Spinal cord (tissue), 10 donors: ENCODE measurements at places on chromosomes 4 and X. TPM values are rescaled to one million over a fixed set of nuclear protein-coding genes. Genes with fewer than 3 reads are reported as not detected.
A peak's percentile ranks its signal among the peaks of the same experiment; 100 is the strongest.

GRCh38 chrX:133865761-133866471, 119.5 kb downstream of the GPC3 start:
- no peak for DNase-seq

DNA sequence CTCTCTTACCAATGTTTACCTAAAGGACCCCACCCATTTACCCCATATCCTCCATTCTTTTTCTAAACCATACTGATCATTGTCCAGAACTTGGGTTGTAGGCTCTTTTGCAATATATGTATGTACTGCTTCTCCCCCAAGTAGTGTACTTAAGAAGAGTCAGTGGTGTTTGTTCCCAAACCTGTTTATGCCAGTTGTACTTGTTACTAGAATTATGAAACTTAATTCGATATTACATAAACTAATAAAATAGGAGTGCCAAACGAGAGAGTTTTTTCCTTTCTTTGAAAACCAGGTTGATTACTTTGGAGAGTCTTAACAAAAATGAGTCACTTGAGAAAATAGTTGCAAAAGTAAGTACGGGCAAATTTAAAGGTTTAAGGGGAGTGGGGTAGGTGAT, 96.3 kb downstream of the GEMIN8 start:
- DNase-seq = no peak

DNA sequence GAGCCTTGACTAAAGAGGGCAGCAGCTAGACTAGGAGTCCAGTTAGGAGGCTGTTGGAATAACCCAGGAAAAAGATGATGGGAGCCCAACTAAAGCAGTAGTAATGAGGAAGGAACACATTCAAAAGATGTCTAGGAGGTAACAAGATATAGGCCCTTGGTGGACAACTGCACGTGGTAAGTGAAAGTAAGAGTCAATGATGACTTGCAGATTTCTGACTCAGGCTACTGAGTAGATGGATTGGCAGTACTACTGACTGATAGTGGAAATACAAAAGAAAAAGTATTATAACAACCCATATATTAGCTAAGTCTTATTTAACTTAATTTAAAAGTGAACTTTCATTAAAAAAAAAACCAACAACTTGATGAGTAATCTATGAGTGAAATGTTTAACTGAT, 74.0 kb downstream of the PAK3 start:
- DNase-seq = no peak

GRCh38 chr4:95045429-95045828, 287.7 kb downstream of the BMPR1B start:
- no peak for DNase-seq

- DNase-seq = peak; percentile 82
These were observed 16.0 kb downstream of the CTBP1 start for GRCh38 chr4:1232661-1233621.

GRCh38 chr4:123121241-123121907, 199.0 kb upstream of the NUDT6 start:
- no peak for DNase-seq

DNA sequence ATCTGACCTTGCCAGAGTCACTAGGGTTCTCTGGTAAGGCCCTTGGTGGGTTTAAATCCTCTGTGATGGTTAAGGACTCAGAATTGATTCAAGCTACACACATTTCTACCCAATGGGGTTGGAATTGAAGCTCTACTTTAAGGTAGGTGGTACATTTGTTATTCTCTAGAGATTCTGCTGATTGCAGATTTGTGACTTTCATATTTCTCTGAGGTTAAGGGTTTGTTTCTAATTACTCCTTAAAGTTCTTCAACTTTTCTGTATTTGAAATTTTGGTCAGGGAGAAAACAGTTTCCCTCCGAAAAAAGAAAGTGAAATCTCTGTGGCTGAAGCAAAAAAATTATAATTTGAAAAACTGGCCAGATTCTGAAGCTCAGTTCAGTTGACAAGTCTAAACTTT, 25.8 kb upstream of the USP46 start:
- DNase-seq = no peak

The GBA3 gene
- 0.55 TPM for total RNA-seq

The TLL1 gene
- 6.9 TPM for total RNA-seq

The LAMP2 gene
- 155 TPM for total RNA-seq

The XIAP gene
- total RNA-seq = 74.3 TPM

The PDGFRA gene
- total RNA-seq = 150 TPM

The NLGN4X gene
- total RNA-seq = 56.8 TPM
